ENCODE measurements at places on chromosomes 6 and 20.

DNA sequence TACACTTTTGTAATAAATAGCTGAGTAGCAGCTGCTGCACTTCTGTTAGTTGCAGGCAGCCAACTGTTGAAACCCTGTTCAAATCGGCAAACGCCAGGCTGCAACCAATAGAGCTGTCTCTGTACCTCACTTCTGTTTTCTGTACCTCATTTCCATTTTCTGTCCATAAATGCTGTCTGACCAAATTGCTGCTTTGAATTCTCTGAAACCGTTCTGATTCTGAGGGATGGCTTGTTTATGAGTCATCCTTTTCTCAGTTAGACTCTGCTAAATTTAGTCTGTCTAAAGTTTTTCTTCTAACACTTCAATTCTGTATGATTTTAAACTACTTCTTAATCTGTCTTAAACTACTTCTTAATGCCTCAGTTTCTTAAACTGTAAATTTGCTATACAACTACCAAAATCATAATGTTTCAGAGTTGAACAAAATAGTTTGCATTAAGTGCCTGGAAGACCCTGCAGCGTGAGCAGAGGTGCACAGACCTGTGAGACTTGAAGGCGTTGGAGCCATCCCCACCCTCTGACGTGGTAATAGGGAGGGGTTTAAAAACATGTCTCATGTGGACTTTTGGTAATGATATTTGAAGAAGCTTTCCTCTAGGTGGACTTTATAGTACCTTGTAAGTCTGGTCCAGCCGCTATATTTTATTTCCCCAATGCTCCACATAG is 9.6 kb downstream of the BTNL2 start:
- DNase-seq, result no peak

DNA sequence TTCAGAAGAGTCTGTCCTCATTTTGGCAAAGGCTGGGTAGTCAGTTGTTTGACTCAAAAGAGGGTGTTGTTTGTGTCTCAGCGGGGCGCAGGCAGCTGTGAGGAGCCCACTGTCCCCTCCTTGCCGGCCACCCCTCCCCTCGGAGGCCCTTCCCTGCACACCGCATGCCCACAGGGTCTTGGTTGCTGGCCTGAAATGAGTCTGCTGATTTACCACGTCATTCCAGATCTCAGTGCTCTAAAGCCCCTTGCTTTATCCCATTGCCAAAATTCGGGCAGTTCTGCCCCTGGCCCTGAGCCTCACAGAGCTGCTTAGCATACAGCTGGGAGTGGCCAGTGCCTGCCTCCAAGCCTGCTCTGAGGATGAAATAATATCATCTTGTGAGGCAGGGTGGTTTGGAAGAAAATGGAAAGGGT is 220.7 kb downstream of the UST start:
- DNase-seq, result no peak

DNA sequence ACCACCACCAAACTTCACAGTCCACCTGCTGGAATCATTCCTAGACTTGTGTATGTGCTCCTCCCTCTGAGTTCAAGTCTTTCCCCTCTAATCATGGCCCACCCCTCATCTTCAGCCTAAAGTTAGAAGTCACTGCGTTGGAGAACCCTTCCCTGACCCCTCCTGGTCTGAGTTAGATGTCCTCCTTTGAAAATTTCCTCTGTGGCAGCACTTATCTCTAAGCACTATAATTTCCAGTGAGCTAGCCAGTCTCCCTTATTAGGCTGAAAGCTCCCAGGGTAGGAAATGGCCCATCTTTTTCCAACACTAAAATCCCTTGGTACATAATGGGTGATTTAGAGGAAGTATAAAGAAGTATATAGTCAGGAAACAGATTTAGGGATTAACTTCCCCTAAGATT is 63.2 kb downstream of the SESN1 start:
- DNase-seq, result no peak

GRCh38 chr6:37537548-37537947 is 37.9 kb upstream of the CCDC167 start:
- DNase-seq, result no peak

GRCh38 chr6:25659633-25660368 is 7.8 kb downstream of the SCGN start:
- no peak for DNase-seq

DNA sequence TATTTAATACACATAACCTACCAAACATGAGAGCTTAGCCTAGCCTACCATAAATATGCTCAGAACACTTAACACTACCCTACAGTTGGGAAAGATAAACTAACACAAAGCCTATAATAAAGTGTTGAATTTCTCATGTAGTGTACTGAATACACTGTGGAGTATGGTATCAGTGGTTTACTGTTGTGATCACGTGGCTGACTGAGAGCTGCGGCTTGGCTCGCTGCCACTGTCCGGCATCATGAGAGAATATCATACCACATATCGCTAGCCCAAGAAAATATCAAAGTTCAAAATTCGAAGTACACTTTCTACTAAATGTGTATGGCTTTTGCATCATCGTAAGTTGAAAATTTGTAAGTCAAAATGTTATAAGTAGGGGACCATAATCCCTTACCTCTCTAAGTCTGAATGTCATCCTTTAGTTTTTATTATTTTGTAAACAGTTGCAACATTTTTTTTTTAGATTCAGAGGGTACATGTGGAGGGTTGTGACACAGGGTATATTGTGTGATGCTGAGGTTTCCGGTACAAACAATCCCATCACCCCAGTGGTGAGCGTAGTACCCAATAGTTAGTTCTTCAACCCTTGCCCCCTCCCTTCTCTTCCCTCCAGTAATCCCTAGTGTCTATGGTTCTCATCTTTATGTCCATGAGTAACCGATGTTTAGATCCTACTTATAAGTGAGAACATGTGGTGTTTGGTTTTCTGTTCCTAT is 14.6 kb upstream of the TAAR1 start:
- no peak for DNase-seq

- no peak for DNase-seq
These were observed 586.3 kb downstream of the HTR1B start for GRCh38 chr6:76876922-76877553.

DNA sequence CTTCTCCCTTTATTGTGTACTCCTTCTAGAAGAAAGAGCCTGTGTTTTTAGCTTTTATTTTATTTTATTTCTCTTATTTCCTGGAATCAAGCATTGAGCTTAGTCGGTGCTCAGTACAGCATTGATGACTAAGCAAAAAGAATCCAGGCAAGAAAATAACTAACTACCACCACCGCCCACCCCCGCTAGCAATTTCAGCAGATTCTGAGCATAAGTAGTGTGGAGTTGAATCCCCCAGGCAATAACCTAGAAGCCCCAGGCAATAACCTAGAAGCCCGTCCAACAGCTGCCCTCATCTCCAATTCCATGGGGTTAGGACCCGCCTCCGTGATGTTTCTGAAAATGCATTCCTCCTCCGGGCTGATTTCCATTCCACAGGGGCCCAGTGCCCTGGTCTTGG is 258.0 kb upstream of the TAB2 start:
- no peak for DNase-seq

DNA sequence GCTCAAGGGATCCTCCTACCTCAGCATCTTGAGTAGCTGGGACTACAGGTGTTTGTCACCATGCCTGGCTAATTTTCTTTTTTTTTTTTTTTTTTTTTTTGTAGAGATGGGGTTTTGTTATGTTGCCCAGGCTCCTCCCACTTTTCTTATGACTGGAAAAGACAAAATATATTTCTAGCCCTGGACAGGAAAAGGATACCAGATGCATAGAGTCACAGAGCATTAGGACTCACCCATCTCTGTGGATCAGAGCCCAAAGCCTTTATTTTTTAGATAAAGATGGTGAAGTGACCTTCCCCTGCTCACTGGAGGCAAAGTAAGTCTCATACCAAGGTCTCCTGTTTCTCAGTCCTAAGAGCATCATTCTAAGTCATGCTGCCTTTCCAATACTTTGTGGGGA is 3.4 kb downstream of the TRIM10 start:
- DNase-seq, result no peak

- no peak for DNase-seq
These were observed 615.3 kb upstream of the BTBD3 start for GRCh38 chr20:11302436-11302835.

GRCh38 chr6:103105686-103106085 is 1712.2 kb downstream of the GRIK2 start:
- DNase-seq, result no peak

- no peak for DNase-seq
These were observed 149.7 kb downstream of the LRRC1 start for GRCh38 chr6:53944543-53944942.

DNA sequence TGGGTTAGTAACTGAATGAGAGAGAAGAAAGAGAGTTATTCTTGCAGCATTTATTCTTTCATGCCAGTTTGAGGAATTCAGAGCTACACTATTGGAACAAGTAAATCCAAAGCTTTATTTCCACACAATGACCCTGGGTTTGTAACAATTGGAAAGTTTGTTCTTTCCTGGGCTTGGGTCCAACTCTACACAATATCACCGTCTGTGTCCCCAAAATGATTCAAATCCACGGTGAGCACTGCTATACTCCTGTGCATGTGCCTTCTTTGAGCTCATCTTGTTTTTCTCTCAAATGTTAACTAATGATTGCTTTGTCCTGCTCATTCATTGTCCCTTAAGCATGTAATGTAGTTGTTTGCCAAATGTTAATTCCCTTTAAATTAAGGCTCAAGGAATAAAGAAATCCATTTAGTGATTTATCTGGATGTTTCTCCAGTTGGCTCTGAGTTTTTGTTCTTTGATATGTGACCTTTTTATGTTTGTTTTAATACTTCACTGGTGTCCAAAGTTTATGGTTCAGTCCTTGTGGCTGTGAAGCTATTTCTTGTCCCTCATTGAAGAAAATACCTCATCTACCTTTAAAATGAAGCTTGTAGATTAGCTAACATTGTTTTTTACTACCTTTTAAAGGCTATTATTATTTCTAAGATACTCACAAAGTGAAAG is 20.5 kb upstream of the CRISP3 start:
- DNase-seq, result no peak

GRCh38 chr6:169533301-169534038 is 168.4 kb downstream of the WDR27 start:
- DNase-seq, result no peak

DNA sequence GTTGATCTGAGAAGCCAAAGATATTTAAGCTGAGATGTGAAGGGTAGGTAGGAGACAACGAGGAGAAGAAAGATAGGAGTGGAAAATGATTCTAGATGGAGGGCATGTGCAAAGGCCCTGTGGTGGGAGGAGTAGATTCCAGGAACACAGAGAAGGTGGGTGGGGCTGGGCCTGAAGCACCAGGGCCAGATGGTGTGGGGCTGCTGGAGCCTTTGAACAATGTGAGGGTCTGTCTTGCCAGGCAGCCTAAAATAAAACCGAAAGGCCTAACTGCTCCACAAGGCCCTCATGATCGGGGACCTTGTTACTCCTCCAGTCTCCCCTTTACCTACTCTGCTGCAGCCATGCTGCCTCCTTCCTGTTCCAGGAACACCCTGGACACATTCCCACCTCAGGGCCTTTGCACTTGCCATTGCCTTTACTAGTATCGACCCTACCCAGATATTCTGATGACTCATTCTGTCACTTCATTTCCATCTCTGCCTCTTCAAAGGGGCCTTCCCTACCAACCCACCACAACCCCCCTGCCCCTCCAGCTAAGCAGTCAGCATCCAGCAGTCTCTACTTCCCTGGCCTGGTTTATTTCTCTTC is 20.0 kb downstream of the FAM110A start:
- DNase-seq, result no peak

GRCh38 chr6:144194293-144194810 is 44.0 kb downstream of the STX11 start:
- DNase-seq, result no peak

DNA sequence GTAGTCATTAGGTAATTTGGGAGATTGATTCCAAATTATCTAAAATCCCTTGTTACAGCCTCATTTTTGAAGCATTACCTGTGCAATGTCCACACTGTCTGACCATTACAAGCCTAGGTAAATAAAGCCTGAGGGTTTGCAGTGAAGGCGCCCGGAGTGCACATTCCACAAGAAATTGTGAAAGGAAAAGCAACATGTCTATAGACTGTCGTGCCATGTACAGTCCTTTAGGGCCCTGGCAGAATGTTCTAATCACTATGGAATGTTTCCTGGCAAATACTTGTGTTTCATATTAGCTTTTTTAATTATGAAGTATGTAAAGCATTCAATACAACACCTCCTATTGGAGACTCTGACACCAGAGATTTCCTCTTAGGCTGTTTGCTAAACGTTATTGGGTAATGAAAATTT is 28.9 kb downstream of the PREP start:
- DNase-seq, result no peak

- DNase-seq, result no peak
These were observed 168.3 kb upstream of the JAG1 start for GRCh38 chr20:10842116-10842515.

DNA sequence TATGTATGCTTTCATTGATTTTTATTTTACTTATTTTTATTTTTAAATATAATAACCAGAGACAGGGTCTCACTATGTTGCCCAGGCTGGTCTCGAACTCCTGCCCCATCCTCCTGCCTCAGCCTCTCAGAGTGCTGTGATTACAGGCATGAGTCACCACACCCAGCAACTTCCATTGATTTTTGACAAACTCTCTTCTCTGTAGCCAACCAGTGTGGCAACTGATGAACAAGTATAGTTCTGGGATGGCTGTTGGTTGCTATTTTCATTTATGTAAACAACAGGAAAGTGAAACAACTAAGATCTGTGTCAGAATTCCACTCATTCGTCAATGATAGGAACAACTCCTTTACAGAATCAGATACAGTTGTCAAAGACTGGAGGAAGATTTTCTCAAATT is 356.7 kb upstream of the JARID2 start:
- no peak for DNase-seq

DNA sequence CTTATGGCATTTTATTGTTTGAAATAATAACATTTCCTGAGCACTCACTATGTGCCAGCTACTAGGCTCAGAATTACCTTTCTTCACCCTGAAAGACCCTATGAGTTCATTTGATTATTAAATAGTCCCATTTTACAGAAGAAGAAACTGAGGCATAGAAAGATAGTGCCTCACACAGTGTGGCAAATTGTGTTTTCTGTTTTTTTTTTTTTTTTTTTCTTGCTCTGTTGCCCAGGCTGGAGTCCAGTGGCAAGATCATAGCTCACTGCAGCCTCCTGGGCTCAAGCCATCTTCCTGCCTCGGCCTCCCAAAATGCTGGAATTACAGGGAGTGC is 59.7 kb upstream of the PTPN1 start:
- DNase-seq, result no peak

DNA sequence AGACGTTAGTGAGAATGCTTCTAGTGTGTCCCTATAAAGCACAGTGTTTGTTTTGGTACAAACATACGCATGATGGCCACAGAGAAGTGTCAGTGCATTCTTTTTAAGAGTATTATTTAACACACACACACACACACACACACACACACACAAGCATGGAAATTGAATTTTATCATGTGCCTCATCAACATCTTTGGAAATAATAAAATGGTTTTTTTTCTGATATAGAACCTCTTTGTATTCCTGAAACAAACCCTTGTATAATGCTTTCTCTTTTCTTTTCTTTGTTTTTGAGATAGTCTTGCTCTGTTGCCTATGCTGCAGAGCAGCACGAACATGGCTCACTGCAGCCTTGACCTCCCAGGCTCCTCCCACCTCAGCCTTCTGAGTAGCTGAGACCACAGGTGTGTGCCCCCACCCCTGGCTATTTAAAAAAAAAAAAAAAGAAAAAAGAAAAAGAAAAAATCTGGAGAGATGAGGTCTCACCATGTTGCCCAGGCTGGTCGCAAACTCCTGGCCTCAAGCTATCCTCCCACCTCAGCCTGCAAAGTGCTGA is 116.2 kb upstream of the SYNDIG1 start:
- no peak for DNase-seq
